Epithelial cell of proximal tubule (primary cell): ENCODE measurements at places on chromosomes 1 and 21. TPM values are rescaled to one million over a fixed set of nuclear protein-coding genes. Genes with fewer than 3 reads are reported as not detected.

Gene LRP8
- total RNA-seq, result 16.1 and 25.5 TPM in 2 replicates

Gene NECTIN4
- 3.0 and 6.1 TPM in 2 replicates for total RNA-seq

Gene ANKRD35
- total RNA-seq, result 0.36 and 1.6 TPM in 2 replicates

Gene NEXN
- 13.5 and 17.2 TPM in 2 replicates for total RNA-seq

Gene CNR2
- total RNA-seq, result not detected in 2 replicates

Gene SPOCD1
- total RNA-seq, result 9.4 and 18.4 TPM in 2 replicates

Gene RPTN
- not detected in 2 replicates for total RNA-seq

Gene SPRR5
- total RNA-seq, result not detected in 2 replicates

Gene SORT1
- total RNA-seq, result 38.3 and 41.9 TPM in 2 replicates

Gene TGFB2
- total RNA-seq, result 33.7 and 35.7 TPM in 2 replicates

Gene LRRC7
- total RNA-seq, result not detected in 2 replicates

Gene GBP4
- 0.07 and 0.35 TPM in 2 replicates for total RNA-seq

Gene SUMO3
- total RNA-seq, result 58.7 and 86.0 TPM in 2 replicates

Gene NDUFV3
- 27.1 and 46.3 TPM in 2 replicates for total RNA-seq

Gene AMIGO1
- 0.87 and 0.92 TPM in 2 replicates for total RNA-seq

Gene KIF21B
- total RNA-seq, result 12.0 and 13.3 TPM in 2 replicates

Gene FCRL1
- total RNA-seq, result not detected in 2 replicates

Gene SH2D1B
- 0.07 and 0.23 TPM in 2 replicates for total RNA-seq

Gene PROK1
- not detected in 2 replicates for total RNA-seq

Gene ETS2
- total RNA-seq, result 11.1 and 19.8 TPM in 2 replicates

Gene RHEX
- 0.29 and 0.58 TPM in 2 replicates for total RNA-seq

Gene CYP4A22
- total RNA-seq, result not detected in 2 replicates

Gene ELAPOR1
- 0.29 TPM in 1 of 2 replicates, not detected in the other for total RNA-seq

Gene RXFP4
- total RNA-seq, result not detected in 2 replicates
